Fibroblast of skin of right biceps (primary cell): ENCODE measurements at places on chromosomes 5 and 9.

- peak; percentile 83 for DNase-seq
These were observed 369.8 kb downstream of the TMEM232 start for GRCh38 chr5:110356677-110357076.

DNA sequence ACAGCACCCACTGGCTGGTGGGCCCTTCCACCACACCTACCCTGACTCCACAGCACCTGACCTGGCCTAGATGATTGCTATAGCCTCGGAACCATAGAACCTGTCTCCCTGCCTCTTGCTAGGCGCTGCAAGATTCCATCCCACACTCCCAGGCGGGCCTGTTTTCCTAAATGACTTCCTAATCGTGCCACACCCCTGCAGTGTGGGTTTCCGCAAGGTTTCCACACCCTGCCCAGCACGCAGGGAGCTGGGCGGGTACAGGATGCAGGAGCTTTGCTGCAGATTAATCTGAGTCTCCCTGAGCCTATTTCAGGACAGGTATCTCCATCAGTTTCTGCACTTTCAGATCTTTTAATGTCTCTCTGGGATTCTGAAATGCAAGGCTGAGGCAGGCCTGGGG is 62.9 kb downstream of the SHB start:
- no peak for DNase-seq

GRCh38 chr5:60178101-60178500 is 284.6 kb upstream of the PDE4D start:
- DNase-seq: peak; percentile 59

- peak; percentile 46 for DNase-seq
These were observed 500.0 kb downstream of the DIRAS2 start for GRCh38 chr9:90142580-90142979.

GRCh38 chr9:119453980-119454379 is 84.7 kb upstream of the BRINP1 start:
- peak; percentile 43 for DNase-seq

- DNase-seq: no peak
These were observed 75.9 kb downstream of the DAP start for GRCh38 chr5:10685115-10685521.

DNA sequence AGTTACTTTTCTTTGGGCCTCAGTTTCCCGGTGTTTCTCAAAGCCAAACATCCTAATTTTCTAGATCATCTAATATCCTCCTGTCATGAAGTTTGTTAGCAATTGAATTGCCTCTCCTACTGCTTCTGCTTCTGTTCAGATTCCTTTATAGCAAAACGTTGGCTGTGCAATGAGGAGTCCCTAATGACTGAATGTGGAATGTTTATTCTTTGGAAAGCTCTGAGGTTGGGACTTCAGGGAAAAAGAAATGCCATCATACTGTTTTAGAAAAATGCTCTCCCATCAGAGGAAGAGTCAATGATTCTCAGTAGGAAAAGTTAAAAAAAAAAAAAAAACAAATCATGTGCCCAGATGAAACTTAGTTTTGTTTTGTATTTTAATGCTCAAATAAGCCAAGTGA is 268.7 kb upstream of the PAPPA start:
- DNase-seq: peak; percentile 48

DNA sequence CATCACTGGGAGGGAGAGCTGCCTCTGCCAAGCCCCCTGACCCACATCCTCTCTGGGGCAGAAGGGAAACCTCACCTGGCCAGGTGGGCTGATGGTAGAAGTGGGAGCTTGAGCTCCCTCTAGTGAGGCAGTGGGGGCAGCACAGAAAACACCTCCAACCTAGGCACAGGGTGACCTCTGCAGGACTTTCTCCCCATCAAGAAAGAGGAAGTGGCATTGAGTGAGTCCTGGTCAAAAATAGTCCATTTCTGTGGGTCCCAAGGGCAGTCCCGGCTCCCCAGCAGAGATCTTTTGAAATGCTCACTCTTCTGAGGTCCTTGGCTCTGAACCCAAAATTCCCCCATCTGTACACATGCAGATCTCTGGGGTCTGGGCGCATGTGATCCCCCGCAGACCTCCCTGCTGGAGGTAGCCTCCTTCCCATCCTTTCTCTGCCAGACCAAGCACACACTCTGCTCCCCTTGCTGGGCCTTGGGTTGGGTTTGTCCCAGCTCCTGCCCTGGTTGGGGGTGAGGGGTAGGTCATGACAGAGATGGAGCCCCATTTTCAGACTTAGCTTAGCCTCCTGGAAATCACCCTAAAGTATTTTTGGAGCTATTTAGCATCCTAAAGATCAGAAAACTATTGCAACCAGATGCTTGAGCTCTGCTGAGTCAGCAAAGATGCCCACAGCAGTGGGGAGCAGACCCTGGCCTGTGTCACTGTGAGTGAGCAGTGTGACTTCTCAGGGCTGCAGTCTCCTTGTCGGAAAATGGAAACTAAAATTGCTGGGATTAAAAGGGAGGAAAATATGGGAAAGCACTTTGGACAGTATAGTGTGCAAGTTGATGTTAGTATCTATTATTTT is 41.6 kb upstream of the LCP2 start:
- no peak for DNase-seq

DNA sequence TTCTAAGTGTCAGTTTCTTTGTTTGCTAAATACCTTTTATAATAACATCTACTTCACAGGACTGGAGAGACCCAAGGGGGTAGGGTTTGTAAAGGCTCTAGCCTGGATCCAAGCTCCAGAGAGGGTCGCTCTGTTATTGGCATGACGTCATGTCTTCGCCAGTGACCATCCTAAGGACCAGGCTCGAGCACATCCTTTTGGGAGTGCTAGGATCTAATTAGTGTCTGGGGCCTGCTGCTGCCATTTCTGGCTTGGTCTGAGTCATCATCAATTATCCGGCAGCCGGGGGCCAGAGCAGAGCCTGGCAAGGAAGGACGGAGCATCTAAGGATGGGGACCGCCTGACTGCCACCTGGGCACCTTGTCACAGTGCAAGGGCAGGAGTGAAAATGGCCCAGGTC is 153.0 kb downstream of the NSG2 start:
- no peak for DNase-seq

DNA sequence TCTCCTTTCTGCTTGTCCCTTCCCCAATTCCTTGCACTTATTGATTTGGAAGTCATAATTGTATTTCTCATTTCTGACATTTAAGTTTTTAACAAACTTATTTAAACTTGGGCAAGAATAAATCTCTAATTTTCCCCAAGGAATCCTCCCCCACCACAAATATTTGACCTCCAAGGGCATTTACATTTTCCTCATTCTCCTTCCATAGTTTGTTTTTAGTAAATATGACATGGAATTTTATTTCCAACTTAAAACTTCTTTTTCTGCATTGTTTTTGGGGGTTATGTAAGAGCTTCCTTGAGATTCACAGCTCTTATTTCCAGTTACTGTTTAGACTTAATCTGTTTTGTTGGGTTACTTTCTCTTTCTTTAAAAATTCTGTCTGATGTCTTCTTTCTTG is 64.9 kb downstream of the ZNF618 start:
- DNase-seq: peak; percentile 34

DNA sequence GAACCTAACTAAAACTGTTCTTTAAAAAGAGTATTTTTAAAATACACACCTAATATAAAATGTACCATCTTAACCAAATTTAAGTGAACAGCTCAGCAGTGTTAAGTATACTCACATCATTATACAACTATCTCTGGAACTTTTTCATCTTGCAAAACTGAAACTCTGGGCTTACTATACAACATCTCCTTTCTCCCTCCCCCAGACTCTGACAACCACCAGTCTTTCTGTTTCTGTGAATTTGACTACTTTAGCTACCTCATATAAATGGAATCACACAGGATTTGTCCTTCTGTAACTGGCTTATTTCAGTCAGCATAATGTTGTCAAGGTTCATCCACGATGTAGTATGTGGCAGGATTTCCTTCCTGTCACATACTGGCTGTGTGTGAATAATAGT is 93.5 kb downstream of the FOXD1 start:
- DNase-seq: peak; percentile 46

- DNase-seq: no peak
These were observed 99.2 kb downstream of the SH3TC2 start for GRCh38 chr5:148963664-148964063.

DNA sequence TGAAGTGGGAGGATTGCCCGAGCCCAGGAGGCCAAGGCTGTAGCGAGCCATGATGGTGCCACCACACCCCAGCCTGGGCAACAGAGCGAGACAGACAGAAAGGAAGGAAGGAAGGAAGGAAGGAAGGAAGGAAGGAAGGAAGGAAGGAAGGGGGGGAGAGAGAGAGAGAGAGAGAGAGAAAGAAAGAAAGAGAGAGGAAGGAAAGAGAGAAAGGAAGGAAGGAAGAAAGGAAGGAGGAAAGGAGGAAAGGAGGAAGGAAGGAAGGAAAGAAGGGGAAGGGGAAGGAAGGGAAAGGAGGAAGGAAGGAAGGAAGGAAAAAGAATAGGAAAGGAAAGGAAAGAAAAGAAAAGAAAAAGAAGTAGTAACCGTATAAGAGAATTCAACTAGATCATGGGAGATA is 20.8 kb upstream of the LHFPL2 start:
- DNase-seq: no peak

- DNase-seq: peak; percentile 75
These were observed at the start of gene C1QTNF2 for GRCh38 chr5:160369990-160370712. C1QTNF2 (minus strand) TSS chr5:160370626; CDS start chr5:160355011, 15,615 bp downstream.

GRCh38 chr5:137398154-137398553 is 101.0 kb downstream of the SPOCK1 start:
- DNase-seq: no peak

DNA sequence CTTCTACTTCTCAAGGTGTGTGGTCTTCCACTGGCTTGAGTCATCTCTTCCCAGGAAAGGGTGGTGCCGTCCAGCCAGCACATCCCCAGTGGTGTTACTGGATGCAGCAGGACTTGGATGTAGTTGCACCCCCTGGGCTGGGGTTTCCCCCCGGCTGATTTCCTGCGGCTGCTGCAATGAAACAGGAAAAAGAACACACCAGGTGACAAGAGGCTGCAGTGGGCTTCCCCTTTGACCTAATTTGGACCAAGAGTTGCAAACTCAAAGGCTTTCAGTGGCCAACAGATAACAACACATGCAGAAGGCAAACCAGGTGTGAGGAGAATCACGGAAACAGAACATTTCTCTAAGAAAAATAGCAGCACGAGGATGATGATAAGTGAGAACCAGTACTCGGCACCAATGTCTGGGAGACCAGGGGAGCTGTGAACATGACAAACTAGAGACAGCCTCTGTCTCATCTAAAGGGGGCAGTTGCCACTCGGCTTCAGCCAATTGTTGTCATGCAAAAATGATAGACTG is 83.7 kb downstream of the PDE6A start:
- DNase-seq: peak; percentile 36

- no peak for DNase-seq
These were observed 273.1 kb upstream of the DAB2 start for GRCh38 chr5:39697881-39698280.

- DNase-seq: no peak
These were observed 20.3 kb downstream of the CDC14B start for GRCh38 chr9:96599298-96599697.

DNA sequence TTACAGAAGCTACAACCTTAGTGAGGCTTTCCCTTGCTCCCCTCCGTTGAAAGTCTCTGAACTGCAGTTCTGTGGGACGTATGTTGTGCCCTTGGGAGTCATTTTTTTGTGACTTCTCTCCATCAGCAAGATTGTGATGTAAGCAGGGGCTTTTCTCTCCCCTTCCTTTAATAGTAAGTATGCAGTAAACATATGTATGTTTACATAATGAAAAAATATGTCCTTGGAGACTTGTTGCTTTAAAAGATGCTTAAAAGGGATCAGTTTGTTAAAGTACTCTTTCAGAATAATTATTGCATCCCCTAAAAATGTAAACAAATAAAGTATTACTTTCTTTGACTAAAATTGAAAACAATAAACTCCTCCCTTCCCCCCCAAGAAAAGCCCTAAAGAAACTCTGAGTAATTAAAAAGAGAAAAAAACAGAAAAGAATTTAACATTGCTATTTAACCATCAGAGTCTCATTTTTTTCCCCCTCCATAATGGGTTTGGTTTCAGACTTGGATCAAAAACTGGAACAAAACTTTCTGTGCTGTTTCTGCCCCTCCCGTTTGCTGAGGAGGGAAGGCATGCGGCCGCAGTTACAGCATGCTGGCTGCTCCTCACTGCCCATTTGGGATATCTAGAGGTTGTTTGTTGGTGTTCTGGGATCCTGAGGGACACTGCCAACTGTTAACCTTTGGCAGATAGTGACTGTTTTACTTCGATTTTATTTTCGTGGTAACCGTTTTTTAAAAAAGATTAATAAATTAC is 40.2 kb downstream of the TRIO start:
- DNase-seq: peak; percentile 49

DNA sequence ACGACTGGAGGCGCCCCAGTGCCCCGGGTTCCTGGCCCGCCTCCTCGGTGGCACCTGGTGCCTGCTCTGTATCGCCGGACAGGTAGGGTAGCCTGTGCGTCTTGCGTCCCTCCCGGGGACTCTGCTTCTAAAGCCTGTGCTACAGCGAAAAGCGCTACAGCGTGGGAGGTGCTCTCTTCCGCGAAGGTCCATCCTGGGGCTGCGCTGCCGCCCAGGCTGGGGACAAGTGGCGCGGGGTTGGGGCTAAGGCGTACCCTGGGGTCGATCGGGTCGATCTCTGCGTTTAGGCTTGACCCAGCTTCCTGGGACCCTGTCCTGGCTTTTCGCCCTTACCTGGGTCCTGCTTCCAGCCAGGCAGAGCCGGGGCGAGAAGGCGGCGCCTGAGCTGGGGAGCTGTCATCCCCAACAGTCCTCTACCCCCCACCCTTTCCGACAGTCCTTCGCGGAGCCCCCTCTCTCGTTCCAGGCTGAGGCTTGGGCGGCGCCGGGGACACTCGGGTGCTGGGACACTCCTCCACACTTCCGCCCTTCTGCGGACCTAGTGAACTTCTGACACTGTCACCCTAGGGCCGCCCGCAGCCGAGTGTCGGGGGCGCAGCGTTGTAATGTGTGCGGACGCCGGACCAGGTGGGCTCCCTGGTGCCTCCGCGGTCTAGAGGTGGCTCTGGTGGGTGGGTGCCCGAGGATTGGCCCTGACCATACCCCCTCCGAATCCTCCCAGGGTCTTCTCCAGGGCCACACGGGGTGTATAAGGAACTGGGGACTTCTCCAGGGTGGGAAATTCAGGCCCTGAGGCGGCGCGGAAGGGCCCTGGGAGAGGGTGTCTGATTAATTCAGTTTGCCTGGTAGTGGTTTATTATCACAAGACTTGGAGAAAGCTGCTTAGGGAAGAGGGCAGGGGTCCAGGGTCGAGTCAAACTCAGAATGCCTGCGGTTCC is 328.2 kb downstream of the SH3GL2 start:
- no peak for DNase-seq

- DNase-seq: no peak
These were observed 78.0 kb downstream of the CFAP77 start for GRCh38 chr9:132487980-132488535.

DNA sequence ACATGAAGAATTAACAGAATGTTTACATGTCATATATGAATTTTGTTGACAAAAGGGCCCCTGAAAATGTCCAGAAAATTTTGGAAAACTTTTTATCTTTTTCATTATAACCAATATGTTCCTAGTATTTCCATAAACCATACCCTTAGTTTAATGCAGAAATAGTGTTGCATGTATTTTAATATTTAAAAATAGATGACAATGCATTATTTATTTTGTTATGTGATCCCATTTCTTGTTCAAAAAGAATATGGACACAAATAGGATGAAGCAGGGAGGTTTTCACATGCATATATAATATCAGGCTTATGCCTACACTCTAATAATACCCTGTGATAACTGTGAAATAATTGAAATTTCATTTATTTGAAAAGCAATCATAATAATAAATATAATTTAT is 500.5 kb downstream of the CDH18 start:
- DNase-seq: no peak

- no peak for DNase-seq
These were observed 44.3 kb upstream of the BARHL1 start for GRCh38 chr9:132538071-132538470.
